ENCODE measurements at places on chromosomes 6 and 20. TPM values are rescaled to one million over a fixed set of nuclear protein-coding genes. Genes with fewer than 3 reads are reported as not detected.

DNA sequence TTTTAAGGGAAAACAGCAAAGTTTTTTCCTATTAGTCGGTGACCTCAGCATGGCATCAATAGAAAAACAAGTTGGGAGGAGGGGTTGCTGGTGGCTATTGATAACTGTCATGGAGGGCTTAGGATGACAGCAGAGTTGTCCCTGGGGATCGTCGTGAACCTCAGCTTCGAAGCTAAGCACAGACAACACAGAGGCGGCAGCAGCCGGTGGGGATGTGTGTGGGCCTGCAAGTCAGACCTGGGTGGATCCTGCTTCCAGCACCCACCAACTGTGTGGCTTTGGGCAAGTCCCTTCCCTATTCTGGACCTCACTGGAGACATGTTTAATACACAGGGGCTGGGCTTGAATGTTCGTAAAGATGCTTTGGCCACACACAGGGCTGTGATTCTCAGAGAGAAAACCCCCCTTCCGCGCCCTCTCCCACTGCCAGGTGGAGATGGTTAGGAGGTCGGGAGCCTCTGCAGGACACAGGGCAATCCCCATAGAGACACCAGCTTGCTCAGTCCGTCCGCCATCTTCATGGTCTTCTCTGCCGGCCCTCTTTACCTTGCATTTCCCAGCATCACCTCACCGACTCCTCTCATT is 83.1 kb upstream of the TOX2 start:
- DNase-seq: no peak
- peaks cover 10% of the 10 kb centered on the region for H3K27me3 ChIP-seq
- no peak overlapping the region for H3K27ac ChIP-seq
- H3K4me3 ChIP-seq: no peak overlapping the region
- H3K36me3 ChIP-seq: no peaks in the 10 kb centered on the region

- H3K4me3 ChIP-seq: no peak overlapping the region
- no peaks in the 10 kb centered on the region for H3K4me1 ChIP-seq
- no peak overlapping the region for H3K27ac ChIP-seq
- H3K27me3 ChIP-seq: no peaks in the 10 kb centered on the region
- no peak for DNase-seq
Observed at GRCh38 chr20:48040051-48040450, 254.8 kb upstream of the SULF2 start.

DNA sequence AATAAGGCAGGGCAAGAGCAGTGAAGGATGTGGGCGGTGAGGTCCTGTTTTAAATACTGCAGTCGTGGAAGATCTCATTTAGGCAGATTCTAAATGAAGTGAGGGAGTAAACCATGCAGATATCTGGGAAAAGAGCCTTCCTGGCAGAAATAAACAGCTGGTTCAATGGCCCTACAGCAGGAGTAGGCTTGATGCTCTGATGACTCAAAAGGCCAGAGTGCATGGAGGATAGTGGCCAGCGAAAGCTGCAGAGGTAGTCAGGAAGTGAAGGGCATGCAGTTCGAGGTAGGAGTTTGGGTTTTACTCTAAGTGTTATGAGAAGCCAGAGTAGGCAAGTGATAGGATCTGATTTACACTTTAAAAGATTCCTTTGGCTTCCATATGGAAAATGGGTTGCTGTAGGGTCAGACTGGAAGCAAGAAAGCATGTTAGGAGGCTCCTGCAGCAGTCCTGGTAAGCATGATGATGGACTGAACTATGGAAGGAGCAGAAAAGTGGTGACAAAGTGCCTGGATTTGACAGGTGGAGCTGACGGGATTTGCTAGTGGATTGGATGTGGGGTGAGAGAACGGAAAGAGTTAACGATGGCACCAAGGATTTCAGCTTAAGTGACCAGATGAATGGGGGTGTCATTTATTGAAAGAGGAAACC is 150.0 kb downstream of the GJA10 start:
- H3K27me3 ChIP-seq: no peaks in the 10 kb centered on the region
- DNase-seq: no peak
- no peak overlapping the region for H3K4me3 ChIP-seq

GRCh38 chr6:73817253-73817652 is 121.2 kb downstream of the CD109 start:
- no peak overlapping the region for H3K27ac ChIP-seq
- H3K36me3 ChIP-seq: peaks cover 45% of the 10 kb centered on the region
- no peak for DNase-seq

- DNase-seq: no peak
- H3K36me3 ChIP-seq: no peaks in the 10 kb centered on the region
- H3K27ac ChIP-seq: no peak overlapping the region
Observed at GRCh38 chr6:157491571-157492232, 110.7 kb downstream of the ZDHHC14 start.

DNA sequence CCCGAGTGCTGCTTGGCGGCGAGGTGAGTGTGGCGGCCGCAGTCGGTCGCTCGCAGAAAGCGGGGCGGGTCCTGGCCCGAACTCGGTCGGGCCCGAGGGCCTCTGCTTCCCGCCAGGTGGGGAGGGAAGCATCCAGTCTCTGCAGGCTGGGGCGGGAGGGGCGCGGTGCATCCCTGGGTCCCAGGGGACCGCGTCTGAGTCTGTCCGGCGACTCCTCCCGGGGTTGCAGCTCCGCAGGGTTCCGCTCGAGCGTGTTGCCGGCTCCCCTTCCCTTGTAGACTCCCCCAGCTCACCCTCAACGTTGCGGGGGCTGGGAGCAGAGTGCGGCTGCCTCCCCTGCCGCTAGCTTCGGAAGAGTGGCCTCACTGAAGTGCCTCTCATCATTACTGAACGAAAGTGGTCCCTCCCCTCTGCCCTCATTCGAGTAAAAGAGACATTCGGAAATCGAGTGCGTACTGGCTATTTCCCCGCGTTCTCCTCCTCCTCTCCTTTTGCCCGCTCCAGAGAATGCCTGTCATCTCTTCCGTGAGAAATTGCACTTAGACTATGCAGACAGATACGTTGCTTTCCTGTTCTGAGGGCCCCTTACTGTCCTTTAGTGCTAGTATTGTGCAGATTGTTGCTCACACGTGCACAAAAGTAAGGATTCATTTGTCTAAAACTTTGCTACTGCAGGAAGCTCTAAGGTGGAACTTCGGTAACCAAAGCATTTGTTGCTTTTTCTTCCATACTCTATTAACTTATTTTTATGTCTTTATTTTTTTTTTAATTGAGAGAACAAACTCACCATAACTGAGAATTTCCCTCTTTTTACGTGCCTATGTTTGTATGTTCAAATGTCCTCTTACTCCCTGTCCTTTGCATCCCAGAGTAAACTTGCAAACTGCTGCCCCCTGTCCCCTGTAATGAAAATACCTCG is 751 bp downstream of the MAP3K4 start:
- peak overlapping the region; percentile 85 for H3K4me3 ChIP-seq
- H3K36me3 ChIP-seq: no peaks in the 10 kb centered on the region
- H3K27me3 ChIP-seq: no peaks in the 10 kb centered on the region
- H3K27ac ChIP-seq: peak overlapping the region; percentile 83

GRCh38 chr6:31826793-31827285 is 699 bp upstream of the HSPA1B start:
- H3K4me3 ChIP-seq: peak overlapping the region; percentile 72
- peak overlapping the region; percentile 91 for H3K27ac ChIP-seq
- H3K27me3 ChIP-seq: no peaks in the 10 kb centered on the region
- peaks cover 22% of the 10 kb centered on the region for H3K4me1 ChIP-seq
- H3K36me3 ChIP-seq: no peaks in the 10 kb centered on the region

GRCh38 chr20:57808264-57809070 is 98.7 kb upstream of the PMEPA1 start:
- H3K27me3 ChIP-seq: peaks cover 14% of the 10 kb centered on the region
- H3K27ac ChIP-seq: no peak overlapping the region
- H3K4me1 ChIP-seq: no peaks in the 10 kb centered on the region
- H3K36me3 ChIP-seq: no peaks in the 10 kb centered on the region
- H3K4me3 ChIP-seq: no peak overlapping the region

DNA sequence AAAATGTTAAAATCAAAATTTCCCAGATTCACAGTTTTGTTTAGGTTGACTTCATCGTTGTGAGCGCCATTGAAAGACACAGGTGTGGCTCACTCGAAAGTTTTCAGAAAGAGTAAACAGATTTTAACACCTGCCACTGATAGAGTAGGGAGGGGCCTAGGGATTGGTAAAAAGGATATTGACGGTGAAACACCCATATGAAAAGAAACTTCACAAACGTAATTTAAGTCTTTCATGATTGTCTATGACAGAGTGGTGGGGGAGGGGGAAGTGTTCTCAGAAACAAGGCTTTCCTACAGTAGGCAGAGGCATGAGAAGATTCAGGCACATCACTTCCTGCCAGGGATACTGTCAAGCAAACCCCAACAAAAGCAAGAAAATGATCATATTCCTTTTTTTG is 101.4 kb downstream of the PERP start:
- DNase-seq: no peak
- no peak overlapping the region for H3K4me3 ChIP-seq
- no peak overlapping the region for H3K27ac ChIP-seq
- H3K4me1 ChIP-seq: no peaks in the 10 kb centered on the region

Gene CAP2
- 4.8 TPM for total RNA-seq

Gene HCRTR2
- not detected for total RNA-seq

Gene NINL
- total RNA-seq: 10.2 TPM

Gene PHACTR3
- not detected for total RNA-seq

Gene BTNL2
- not detected for total RNA-seq

Gene FAM209B
- not detected for total RNA-seq

Gene RWDD2A
- 6.1 TPM for total RNA-seq

Gene BPIFA1
- not detected for total RNA-seq

Gene TREML2
- total RNA-seq: not detected

Gene MYBL2
- total RNA-seq: 8.1 TPM

All from GM23248 (cell line).